ENCODE measurements at places on chromosomes 6 and 20.

DNA sequence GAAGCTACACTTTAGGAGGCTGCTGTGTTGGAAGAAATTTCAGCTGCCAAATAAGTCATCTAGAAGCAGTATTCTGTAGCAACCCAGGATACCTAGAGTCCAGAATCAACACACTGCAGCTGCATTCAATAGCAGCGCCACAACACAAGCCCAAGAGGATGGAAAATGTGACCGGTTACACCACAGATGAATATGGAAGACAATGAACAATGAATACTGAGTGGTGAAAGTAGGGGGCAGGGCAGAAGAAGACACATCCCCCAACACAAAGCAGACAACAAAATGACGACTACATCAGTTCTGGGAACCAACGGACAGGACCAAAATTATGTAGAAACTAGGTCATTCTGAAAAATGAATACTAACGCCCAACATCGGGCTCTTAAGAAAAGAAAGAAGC, 38.2 kb downstream of the KIF6 start:
- DNase-seq: no peak

DNA sequence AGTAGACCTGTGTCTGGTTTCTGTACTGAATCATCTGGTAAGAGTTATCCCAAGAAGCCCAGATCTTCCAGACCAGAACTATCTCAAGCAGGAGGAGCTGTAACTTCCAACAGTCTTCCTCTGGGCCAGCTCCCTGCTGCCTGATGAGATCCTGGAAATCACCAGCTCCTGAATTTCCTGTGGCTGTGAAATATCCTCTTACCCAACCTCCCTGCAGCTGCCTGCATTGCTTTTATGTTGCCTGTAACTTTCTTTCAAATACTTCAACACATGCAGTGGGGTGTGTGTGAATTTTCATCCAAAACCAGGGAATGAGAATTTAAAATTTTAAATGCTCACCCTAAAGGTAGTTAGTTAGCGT, 160.5 kb upstream of the LAMP5 start:
- DNase-seq: no peak

GRCh38 chr6:134995536-134995935, 45.6 kb upstream of the ALDH8A1 start:
- no peak for DNase-seq

- no peak for DNase-seq
Observed at GRCh38 chr6:105151644-105152043, 28.2 kb downstream of the POPDC3 start.

GRCh38 chr20:50514750-50515149, 4.6 kb downstream of the PTPN1 start:
- no peak for DNase-seq

- no peak for DNase-seq
Observed at GRCh38 chr6:129206821-129207220, 323.9 kb downstream of the LAMA2 start.

- DNase-seq: no peak
Observed at GRCh38 chr6:14889611-14890593, 356.0 kb upstream of the JARID2 start.

DNA sequence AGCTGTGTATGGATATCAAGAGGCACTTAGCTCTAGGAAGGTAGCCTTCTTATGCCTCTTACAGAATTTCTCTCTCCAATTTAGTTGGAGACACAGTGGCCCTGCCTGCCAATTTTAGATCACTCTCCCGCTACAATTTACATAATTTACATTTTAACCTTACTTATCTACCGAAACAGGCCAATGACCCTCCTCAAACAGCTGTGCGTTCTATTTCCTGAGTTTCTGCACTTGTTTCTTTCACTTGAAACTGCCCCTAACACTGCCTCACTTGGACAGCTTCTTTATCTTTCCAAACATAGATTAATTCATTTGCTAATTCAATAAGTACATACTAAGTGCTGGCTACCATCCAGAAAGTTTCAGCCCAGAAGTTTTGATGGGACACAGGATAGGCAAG, 52.9 kb upstream of the HDDC2 start:
- DNase-seq: no peak

GRCh38 chr6:86118271-86118670, 475.6 kb upstream of the SYNCRIP start:
- no peak for DNase-seq

DNA sequence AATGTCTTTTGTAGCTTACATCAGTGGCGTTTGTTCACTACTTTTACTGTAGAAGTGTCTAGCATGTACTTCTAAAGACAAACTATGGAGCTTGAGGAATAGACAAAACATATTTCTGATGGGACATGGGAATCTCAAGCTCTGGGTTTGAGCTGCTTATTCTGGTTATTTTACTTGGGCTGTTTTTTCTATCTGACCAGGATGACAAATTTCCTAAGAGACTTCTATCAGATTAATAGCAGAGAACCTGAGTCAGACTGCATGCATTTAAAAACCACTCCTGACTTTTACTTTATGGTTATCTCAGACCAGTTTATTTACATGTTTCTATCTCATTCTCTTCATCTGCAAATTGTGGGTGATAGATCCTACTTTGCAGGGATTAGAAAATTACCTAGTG, 1282.3 kb upstream of the GJE1 start:
- DNase-seq: no peak

DNA sequence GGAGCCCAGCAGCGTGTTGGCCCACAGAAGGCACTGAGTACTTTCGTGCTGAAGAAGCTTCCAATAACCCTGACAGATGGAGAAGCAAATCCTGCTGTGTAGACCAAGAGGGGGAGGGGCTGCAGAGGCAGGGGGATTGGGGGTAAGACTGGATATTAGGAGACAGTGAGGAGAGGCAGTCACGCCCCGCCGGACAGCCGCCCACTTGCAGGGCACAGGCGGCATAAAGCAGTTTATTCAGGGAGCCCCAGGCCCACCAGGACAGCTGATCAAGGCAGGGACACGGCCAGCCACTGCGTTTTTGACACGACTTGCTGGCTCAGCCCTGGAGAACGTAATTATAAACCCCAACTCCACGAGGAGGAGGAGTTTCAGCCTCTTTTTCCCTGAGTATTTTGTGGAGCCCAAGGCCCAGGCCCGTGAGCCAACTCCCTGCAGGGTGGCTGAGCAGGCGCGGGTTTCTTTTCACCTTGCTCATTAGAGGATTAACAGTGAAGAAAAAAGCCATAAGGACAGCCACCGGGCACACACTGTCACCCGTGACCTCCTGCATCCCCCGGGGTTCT, 177.9 kb downstream of the TFAP2C start:
- DNase-seq: no peak

DNA sequence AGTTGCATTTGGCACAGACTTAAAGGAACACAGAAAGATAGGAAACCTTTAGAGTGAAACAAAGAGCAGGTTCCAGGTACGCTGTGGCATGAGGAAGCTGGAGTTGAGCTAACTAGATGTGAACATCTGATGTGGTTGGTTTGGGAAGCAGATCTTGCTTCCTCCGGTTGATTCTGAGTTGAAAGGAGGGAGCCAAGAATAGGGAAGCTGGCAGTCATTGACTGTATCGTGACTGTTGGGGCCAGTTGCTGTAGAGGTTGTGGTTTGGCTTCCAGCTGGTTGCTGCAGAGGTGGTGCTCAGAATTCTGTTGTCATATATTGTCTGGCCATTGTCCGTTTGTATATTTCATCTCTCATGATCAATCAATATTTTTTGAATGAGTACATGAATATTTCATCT, 325.9 kb downstream of the PLCB1 start:
- DNase-seq: no peak

GRCh38 chr6:159434410-159434809, 258.6 kb downstream of the SOD2 start:
- no peak for DNase-seq

- no peak for DNase-seq
Observed at GRCh38 chr6:82144852-82145340, 102.6 kb downstream of the IBTK start.

GRCh38 chr6:99282479-99283062, 66.9 kb downstream of the FAXC start:
- DNase-seq: no peak

GRCh38 chr6:83853178-83854000, at the start of gene RIPPLY2:
TSS of gene RIPPLY2 (plus strand) at chr6:83853360. CDS start at chr6:83853417, 57 bp downstream.
- no peak for DNase-seq

DNA sequence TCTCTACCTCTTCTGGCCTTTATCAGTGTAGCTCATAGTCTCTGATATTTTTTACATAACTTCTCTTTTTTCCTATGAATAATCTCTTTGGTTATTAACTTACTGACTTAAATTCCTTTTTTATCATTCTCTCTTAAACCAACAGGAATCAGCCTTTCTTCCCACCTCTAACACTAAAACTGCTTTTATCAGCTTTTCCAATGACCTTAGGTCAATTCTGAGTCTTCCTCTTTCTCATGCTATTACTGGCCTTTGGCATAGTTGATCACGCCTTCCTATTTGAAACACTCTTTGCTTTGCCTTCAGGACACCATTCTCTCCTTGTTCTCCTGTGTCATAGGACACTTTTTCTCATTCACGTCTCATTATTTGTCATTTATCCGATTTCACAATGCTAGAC, 8.1 kb upstream of the HINT3 start:
- no peak for DNase-seq

DNA sequence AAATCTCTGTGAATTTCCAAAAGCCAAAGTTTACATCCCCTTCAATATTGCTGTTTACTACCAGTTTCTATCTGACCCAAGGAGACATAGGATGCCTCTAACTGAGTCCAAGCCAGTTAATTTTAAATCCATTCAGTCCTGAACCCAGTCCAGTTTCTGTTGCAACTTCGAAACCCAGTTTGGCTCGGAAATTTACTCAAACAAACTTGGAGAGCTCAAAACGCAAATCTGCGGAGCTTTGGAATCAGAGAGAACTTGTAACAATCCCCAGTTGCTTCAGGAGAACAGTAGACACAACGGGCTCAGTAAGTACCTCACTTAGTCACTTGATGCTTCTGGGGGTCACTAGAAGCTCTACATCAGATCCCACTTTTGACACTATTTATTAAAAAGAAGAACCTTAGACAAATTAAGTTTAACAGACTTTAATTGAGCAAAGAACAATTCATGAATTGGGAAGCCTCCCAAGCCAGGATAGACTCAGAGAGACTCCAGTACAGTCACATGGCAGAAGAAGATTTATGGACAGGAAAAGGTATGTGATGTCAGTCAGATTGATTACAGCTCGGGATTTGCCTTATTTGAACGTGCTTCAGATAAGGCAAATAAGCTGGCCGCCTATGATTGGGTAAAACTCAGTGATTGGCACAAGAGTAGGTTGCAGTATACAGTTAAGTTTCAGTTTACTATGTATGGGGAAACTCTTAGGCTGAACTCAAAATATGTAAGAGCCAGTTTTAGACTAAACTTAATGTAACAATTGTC, 118.0 kb downstream of the RFPL4B start:
- DNase-seq: no peak

- DNase-seq: peak; percentile 12
Observed at GRCh38 chr6:144158133-144158532, 7.8 kb downstream of the STX11 start.

- DNase-seq: no peak
Observed at GRCh38 chr6:82251942-82252341, 4.4 kb upstream of the IBTK start.

DNA sequence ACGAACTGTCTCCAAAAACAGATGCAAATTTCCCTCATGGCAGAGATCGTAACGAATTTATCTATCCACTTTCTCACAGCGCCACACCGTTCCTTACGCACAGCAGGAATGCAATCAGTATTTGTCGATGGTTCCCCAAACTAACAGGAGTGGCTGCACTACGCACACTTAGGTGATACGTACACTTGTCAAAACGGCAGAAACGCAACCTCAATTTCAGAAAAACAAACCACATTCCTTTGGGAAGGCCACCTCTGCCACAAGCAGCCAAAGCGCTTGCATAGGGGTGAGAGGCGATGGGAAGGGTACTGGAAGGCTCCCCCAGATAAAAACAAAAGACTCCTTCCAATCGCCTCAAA, 638 bp downstream of the MDN1 start:
- DNase-seq: peak; percentile 7

GRCh38 chr20:20562507-20562906, 149.9 kb downstream of the RALGAPA2 start:
- no peak for DNase-seq

DNA sequence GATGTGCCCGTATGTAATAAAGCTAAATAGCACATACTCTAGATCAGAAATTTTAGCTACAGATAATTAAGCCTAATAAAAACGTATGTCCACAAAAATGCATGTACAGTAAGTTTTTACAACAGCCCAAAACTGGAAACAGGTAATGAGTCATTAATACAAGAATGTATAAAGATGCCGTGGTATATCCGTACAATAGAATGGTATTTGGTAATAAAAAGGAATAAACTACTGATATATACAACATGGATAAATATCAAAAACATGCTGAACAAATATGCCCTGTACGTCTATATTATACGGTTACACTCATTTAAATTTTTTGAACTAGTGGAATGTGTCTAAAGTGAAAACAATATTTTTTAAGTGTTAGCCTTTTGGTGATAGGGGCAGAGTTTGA, 128.2 kb upstream of the ADGRB3 start:
- no peak for DNase-seq

DNA sequence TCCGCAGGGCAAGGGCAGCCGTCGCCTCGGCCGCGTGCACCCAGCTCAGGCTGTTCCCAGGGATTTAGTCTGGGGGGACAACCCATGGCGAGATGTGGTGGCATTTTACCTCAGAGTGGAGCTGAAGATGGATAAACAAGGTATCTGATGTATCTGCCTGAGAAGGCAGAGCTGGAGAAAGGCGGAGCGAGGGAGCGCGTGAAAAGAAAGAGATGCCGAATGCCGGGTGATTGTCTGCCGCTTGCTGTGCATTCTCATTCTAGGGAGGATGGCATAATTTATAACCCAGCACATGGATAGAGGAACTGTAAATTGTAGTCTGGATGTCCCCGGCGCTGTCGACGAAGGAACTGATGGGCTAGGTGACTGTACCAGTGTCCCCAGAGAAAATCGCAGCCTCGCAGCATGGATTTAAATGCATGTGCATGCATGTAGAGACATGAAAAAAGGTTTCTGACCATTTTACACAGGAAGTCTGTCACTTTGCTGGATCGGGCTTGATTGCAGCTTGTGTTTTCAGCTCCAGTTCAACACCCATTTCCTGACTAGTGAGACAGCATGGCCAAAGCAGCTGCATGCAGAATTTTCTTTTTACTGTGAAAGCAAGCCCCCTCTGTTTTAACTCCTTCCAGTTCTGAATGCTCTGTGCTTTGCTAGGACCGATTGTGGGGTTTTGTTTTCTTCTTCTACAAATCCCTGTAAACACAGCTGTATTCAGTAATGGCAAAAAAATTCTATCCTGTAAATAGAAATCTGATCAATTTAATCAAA, 149.7 kb downstream of the PRL start:
- DNase-seq: no peak

GRCh38 chr6:133242637-133243585, 1.8 kb downstream of the EYA4 start:
- peak; percentile 51 for DNase-seq

DNA sequence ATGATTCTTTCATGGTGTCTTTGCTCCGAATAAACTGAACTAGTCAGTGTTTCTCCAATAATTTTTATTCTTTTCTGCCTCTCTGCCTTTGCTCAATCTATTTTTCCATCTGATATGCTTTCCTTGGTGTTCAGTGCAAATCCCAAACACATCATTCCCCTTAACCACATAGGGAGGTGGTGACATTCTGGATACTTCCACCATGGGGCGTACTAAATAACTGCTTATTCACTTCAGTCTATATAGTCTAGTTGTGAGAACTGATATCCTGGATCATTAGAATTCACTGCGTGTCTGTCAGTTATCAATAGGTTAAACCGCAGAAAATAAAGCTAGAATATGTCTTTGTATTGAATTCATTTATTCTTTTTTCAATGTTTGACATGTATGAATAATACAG, 83.1 kb downstream of the KCNQ5 start:
- DNase-seq: no peak

- DNase-seq: no peak
Observed at GRCh38 chr6:22666586-22666985, 97.2 kb downstream of the HDGFL1 start.
